CD4-positive, alpha-beta T cell treated with Interleukin-17A for 4 hours (primary cell): ENCODE measurements at places on chromosomes 7 and 10.

DNA sequence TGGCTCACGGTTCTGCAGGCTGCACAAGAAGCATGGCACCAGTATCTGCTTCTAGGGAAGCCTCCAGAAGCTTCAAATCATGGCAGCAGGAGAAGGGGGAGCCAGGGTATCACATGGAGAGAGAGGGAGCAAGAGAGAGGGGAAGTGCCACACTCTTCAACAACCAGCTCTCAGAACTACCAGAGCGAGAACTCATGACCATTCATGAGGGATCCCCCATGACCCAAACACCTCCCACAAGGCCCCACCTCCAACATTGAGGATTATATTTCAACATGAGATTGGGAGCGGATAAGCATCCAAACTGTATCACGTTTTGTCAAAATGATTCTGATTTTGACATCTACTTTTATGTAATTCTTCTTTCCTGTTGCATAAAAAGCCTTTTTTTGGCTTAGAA, 38.5 kb downstream of the CREM start:
- DNase-seq, result no peak

GRCh38 chr7:101271021-101271420, 26.1 kb upstream of the FIS1 start:
- no peak for DNase-seq

GRCh38 chr7:91083855-91084644, 180.2 kb upstream of the FZD1 start:
- peak; percentile 20 for DNase-seq

DNA sequence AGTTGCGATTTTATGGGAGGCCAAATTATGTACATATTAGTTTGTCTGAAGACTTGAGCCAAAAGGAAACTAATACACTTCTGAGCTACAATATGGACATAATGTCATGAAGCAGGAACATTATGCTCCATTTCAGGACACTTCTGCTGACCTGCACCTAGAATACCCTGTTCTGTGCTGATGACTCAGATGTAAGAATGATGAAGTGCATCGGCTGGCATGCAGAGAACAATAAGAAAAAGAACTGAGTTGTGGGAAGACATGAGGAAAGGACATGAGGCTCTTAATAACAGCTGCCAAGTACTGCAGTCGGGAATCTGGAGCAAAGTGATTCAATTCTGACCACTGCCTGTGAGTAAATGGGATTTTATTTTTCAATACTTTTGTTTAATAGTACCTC, 192.9 kb upstream of the VSTM2A start:
- no peak for DNase-seq

- DNase-seq, result peak; percentile 92
Observed at GRCh38 chr7:128791121-128791971, at the start of gene CCDC136. Gene CCDC136, plus strand, starts transcription at chr7:128791968. Its CDS starts 444 bp downstream, at chr7:128792412.

- no peak for DNase-seq
Observed at GRCh38 chr7:41437257-41438196, 265.4 kb downstream of the INHBA start.

GRCh38 chr7:88480271-88480670, 173.6 kb upstream of the STEAP4 start:
- DNase-seq, result no peak

DNA sequence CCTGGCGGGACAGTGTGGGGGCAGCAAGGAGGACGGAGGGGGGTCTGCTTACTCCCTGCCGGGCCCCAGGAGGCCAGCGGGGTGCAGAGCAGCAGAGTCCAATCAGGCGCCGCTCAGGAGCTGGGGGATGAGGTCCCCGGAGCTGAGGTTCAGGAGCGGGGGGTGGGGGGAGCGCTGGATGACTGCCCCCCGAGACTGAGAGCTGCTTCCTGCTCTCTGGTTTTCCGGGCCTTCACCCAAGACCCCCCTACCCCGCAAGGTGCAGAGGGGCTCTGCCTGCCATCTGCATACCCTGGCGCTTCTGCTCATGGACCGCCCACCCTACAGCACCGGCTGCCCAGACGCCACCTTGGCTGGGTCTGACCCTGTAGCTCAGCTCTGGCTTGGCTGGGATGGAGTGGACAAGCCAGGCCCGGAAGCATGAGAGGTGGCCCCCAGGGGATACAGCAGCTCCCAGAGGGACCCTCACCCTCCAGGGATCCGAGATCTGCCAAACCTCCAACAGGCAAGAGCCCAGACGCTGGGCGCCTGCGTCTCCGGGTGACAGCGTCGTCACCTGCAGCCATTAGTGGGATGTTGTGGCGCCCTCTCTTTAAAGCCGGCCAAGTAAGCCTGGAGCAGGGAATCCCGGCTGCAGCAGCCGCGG, 930 bp downstream of the KNDC1 start:
- no peak for DNase-seq

GRCh38 chr10:122054048-122055025, 65.4 kb downstream of the TACC2 start:
- no peak for DNase-seq

DNA sequence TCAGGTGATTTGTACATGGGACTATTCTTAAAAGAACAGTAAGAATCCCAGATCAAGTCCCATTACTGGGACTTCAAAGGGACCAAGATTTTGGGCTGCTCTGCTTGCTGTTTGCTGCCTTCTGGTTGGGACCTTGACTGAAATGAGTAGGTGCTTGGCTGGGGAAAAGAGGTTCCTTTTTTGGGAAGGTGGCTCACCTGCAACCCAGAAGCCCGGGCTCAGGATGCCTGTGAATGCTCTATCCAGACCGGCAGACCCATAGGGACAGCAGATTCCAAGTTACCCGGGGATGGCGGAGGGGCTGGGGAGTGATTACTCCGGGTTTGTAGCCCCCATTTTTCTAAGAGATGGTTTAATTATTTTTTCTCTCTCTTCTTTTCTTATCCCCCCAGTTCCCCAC, 104.0 kb downstream of the CPXM2 start:
- DNase-seq, result no peak

- DNase-seq, result peak; percentile 44
Observed at GRCh38 chr10:69101451-69102095, 13.7 kb downstream of the SRGN start.

DNA sequence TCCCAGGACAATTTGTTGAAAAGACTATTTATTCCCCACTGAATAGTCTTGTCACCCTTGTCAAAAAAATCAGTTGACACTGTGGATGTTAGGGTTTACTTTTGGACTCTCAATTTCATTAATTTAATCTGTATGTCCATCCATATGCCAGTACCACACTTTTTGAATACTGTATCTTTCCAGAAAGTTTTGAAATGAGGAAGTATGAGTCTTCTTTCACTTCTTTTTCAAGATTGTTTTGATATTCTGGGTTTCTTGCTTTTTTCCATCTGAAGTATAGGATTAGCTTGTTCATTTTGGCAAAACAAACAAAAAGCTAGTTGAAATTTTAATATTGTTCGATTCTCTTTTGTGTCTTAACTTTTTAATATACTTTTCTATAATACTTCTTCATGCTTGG, 21.7 kb downstream of the KLHDC10 start:
- DNase-seq, result no peak

- DNase-seq, result no peak
Observed at GRCh38 chr10:96401036-96401435, 42.2 kb upstream of the OPALIN start.

DNA sequence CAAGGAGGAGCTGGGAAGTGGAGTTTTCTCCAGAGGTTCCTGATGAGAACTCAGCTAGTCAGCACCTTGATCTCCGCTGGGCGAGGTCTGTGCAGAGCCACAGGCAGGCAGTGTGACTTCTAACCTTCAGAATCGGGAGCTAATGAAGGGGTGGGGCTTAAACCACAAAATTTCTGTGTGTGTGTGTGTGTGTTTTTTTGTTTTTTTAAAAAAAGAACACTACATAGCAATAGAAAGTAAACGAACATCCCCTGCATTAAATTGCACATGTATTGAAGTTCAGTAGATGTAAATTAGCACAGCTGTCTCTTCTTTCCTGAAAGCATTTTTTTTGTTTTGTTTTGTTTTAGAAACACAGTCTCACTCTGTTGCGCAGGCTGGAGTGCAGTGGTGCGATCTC, 46.2 kb downstream of the RBM17 start:
- peak; percentile 50 for DNase-seq

GRCh38 chr7:116138202-116138801, 72.0 kb upstream of the TES start:
- peak; percentile 16 for DNase-seq

GRCh38 chr7:157474685-157475084, 137.9 kb downstream of the DNAJB6 start:
- DNase-seq, result peak; percentile 44

GRCh38 chr7:152520861-152521302, 85.1 kb upstream of the KMT2C start:
- DNase-seq, result no peak

DNA sequence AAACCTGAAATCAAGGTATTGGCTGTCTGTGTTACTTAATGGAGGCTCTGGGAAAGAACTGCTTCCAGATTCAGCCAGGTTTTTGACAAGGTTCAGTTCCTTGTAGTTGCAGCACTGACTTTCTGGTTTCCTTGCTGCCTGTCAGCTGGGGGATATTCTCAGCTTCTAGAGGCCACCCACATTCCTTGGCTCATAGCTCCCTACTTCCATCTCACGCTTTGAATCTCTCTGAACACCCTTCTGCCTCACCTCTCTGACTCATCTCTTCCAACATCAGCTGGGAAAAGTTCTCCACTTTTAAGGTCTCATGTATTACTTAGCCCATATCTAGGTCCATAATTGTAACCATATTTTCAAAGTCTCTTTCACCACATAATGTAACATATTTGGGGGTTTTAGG, 22.9 kb upstream of the GPR22 start:
- DNase-seq, result no peak

DNA sequence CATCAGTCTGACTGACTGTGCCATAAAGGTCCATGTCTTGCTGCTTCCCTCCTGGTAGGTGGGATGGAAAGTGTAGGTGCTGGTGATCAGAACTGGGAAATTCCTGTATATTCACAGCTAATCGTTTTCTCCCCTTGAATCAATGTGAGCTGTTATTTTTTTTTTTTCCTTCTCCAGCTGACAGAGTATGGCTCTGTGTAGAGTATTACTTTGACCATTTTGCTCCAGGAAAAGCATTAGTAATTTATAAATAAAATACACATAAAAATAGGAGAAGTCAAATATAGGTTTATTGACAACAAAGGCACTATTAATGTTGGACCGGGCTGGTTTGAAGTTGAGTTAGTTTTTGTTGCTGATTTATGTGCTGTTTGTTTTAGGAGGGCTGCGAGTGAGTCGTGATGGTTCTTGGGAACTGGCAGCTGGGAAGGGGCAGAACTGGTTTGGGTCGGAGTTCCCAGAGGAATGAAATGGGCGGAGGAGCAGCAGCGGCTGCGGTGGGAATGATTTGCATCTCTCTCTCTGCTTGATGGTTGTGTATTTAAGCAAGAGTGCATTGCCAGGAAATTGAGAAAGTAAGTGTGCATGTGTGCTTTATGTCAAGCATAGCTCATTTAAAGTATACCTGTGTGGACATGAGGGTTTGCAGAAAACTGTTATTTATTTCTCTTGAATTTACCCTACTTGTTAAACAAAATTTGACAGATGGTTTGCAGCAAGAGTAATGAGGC, 80.9 kb downstream of the LRMDA start:
- no peak for DNase-seq

- DNase-seq, result no peak
Observed at GRCh38 chr7:26574476-26574875, 282.8 kb downstream of the SNX10 start.

DNA sequence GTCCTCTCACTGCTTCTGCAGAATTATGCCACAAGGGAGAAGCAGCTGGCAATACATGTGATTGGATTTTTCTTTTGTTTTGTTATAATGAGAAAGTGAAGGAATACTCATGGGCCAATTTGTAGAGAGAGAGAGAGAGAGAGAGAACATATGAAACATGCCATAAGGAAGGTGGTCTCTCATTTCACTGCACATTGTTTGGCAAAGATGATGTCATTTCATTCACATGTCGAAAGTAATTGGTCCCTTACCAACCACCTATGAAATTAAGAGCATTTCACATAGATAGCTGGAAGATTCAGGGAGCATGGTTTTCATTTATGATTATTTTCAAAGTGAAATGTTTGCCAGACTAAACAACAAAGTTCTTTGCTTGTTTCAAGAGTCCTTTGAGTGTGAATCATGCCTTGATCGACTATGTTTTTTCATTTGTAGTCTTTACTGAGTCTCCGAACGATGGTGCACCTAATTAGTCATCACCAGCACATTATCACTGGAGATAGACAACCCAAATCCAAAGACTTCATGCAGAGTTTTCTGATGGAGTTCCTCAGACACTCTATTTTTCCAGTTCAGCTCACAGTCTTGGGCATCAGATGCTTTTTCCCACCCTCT, 130.1 kb upstream of the ZEB1 start:
- DNase-seq, result no peak

DNA sequence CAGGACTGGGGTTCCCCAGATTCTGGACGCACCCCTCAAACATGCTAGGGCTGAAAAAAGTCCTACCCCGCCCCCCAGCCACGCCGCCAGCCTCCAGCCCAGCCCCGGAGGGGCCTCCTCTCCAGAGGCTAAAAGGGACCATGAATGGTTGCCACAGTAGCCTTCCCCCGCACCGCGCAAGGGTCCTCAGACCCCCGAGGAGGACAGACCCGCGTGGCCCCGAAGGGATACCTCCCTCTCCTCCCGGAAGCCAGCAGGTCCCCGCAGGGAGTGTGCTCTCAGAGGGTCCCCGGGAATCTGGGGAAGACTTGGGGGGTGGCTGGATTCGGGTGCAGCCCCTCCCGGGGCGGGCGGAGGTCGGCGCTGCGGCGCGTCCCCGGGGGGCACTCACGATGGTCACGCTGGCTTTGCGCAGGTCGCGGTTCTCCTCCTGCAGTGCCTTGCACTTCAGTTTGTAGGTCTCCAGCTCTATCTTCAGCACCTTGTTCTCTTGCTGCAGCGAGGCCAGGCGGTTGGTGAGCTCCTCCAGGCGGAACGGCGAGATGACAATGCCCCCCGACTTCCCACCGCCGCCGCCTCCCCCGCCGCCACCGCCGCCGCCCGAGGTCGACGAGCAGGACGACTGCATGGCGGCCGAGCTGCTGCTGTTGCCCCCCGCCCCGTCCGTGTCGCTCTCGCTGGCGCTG, 482 bp downstream of the CCDC6 start:
- no peak for DNase-seq

DNA sequence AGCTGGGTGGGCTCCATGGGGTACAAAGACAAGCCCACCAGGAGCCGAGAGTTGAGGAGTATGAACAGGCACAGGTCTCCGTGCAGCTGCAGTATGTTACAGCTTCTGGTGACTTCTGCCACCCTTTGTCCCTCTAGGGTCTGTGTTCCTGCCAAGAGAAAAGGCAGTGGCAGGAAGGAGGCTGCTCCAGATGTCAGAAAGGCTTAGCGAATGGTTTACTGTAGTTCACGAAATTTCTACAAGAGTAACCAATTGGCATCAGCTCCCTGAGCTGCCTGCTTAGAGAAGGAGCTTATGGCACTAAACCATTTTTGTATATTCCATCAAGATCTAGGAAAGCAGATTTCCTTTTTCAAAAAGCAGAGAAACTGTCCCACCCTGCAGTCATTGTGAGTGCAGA, 48.2 kb upstream of the TMEM72 start:
- no peak for DNase-seq

- DNase-seq, result no peak
Observed at GRCh38 chr10:30070001-30070685, 10.8 kb upstream of the JCAD start.

DNA sequence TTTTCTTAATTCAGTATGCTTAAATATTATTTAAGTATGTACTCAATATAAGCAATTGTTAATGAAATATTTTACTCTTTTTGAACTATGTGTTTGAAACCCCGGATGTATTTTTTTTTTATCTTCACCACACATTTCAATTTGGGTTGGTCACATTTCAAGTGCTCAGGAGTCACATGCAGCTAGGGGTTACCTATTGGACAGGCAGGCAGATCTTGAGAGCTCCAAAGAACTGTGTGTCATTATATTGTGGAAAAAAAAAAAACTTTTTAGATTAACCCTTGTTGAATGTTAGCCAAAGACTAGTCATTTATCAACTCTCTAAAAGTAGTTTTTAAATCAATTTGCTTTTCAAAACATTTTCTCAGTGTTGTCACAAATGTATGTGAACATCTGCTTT, 37.2 kb downstream of the IKZF1 start:
- DNase-seq, result no peak
